ENCODE measurements at places on chromosomes 4 and X.

- no peak for DNase-seq
Observed at GRCh38 chr4:2761035-2761923, 5.1 kb upstream of the TNIP2 start.

DNA sequence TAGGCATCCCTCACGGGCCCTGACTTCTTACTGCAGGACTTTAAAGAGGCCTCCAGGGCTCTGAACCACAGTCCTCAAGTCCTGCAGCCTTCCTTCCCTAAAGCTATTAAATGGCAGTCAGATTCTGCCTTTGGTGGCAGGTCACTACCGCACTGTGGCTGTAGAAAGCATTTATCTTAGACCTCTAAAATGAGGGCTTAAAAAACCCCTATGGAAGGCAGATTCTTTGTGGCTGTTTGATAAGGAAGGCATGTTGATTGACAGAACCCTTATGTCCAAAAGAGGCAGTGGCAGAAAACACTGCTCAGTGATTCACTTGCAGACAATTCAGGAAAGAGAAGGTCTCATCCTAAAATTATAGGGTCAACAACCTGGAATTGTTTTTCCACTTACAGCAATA, 79.2 kb downstream of the FBXL5 start:
- no peak for DNase-seq

GRCh38 chrX:13074297-13075262, 30.2 kb upstream of the FAM9C start:
- no peak for DNase-seq

GRCh38 chrX:46837558-46838485, 979 bp downstream of the RP2 start:
- no peak for DNase-seq

DNA sequence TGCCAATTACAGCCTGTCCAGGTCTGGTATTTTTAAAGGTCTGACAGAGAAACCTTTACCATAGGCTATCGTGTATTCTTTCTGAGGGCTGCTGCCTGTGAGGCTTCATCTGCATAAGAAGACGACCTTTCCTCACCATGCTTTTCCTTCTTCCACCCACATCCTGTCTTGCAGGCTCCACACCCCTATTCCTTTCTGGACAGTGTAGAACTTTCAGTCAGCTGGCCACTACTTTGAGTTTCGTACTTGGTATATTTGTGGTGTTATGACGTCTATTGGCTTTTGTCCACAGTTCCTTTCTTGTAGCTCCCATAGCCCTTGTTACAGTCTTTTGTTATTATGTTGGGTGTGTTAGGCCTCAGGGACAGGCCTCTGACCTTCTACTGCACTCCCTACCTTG, 311.4 kb downstream of the RAPGEF2 start:
- DNase-seq: no peak

DNA sequence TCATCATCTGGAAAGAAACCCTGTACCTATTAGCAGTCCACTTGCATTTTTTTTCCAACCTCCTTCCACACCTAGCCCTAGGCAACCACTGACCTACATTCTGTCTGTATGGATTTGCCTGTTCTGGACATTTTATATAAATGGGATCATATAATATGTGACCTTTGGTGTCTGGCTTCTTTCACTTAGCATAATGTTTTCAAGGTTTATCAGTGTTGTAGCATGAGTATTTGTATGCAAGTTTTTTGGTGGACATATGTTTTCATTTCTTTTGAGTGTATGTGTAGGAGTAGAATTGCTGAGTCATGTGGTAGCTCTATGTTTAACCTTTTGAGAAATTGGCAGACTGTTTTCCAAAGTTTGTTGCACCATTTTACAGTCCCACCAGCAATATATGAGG, 198.6 kb downstream of the CEP135 start:
- peak; percentile 61 for DNase-seq

DNA sequence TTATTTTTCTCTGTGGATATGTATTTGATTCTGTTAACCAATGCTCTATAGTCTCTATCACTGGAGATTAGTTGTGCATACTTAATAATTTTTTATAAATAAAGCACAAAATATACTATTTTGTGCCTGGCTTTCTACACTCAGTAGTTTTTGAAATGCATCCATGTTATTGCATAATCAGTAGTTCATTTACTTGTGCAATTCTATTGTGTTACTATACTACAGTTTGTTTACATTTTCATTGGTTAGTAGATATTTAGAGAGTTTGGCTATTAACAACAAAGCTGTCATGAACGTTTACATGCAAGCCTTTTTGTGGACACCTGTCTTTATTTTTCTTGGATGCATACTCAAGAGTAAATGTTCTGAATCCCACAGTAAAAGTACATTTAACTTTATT, 265.0 kb upstream of the FAT4 start:
- no peak for DNase-seq

DNA sequence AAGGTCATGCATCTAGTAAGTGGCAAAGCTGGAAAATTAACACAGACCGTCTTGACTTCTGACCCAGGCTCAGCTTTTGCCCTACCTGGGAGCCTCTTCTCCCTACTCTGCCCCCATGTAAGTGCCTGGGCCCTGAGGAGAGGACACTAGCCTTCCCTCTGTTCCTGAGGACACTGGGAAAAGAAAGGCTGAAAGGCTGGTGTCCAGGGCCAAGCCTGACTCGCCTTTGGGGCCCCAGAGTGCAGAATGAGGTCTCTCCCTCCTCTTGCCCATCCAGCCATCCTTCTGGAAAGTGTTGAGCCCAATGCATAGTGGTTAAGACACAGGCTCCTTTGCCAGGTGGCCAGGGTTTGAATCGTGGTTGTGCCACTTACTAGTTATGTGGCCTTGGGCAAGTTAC, 91.5 kb downstream of the PJA1 start:
- no peak for DNase-seq

DNA sequence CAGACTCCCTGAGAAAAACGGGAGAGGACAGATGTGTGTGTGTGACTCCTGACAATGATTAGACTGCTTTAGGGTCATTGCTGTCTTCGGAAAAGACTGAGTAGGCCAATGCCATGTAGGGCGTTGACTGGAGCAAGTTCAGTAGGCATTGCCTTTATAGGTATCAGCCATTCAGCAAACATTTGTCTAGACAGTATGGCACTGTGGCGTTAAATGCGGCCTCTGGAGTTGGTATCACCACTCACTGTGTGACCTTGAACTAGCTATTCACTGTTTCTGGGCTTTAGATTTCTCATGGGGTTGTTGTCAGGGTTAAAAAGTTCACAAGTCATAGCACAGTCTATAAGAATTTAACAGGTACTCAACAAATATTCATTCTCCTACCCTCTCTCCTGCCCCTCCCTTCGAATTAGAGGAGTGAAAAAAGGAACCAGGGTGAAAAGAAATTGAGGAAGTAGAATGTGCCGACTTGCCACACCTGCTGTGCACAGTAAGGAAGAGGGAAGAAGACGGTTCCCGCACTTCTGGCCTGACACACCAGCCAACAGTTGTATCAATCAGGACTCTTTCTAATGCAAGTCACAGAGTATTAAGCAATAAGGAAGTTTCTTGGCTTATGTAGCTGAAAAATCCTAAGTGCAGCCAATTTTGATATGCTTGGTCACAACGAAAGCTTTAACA, 83.2 kb upstream of the PLAC8 start:
- DNase-seq: no peak

DNA sequence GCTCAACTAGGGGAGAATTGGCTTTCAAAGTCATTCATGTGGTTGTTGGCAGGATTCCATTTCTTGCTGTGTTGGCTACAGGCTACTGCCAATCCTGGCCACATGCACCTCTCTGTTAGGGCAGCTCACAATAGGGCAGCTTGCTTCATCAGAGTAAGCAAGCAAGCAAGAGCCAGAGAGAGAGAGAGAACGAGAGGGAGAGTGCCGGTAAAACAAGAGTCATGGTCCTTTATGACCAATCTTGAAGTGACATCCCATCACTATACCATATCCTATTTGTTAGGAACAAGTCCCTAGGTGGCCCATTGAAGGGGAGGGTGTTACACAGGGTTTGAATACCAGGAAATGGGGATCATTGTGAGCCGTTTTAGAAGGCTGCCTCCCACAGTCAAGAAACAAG, 33.0 kb upstream of the TLR2 start:
- DNase-seq: no peak

- DNase-seq: no peak
Observed at GRCh38 chr4:6658597-6659075, 18.2 kb downstream of the MRFAP1 start.

DNA sequence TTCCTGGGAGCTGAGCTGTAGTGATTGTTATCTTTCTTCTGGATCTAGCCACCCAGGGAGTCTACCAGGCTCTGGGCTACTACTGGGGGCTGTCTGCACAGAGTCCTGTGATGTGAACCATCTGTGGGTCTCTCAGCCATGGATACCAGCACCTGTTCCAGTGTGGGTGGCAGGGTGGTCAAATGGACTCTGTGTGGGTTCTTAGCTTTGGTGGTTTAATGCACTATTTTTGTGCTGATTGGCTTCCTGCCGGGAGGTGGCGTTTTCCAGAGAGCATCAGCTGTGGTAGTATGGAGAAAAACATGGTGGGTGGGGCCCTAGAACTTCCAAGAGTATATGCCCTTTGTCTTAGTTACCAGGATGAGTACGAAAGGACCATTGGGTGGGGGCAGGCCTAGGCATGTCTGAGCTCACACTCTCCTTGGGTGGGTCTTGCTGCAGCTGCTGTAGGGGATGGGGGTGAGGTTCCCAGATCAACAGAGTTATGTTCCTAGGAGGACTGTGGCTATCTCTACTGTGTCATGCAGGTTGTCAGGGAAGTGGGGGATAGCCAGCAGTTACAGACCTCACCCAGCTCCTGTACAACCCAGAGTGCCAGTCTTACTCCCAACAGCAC, 264.8 kb upstream of the LDB2 start:
- no peak for DNase-seq

DNA sequence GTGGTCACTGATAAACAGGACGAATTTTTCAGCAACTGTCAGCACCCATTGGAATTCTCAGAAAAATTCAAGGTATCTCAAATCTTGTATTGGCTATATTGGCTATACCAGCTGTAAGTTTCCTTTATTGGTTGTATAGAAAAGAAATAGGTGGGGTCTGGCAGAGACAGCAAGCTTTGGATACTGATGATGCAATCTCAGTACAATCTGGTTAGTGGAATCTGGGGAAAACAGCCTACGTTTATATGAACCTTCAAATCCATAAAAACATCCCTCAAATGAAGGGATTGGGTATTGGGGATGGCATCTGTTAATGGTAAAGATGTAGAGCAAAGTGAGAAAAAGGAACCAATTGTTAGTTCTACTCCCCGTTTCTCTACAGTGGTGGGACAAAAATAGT, 76.4 kb upstream of the MBNL3 start:
- DNase-seq: no peak

GRCh38 chr4:26736621-26737020, 124.0 kb upstream of the STIM2 start:
- no peak for DNase-seq

DNA sequence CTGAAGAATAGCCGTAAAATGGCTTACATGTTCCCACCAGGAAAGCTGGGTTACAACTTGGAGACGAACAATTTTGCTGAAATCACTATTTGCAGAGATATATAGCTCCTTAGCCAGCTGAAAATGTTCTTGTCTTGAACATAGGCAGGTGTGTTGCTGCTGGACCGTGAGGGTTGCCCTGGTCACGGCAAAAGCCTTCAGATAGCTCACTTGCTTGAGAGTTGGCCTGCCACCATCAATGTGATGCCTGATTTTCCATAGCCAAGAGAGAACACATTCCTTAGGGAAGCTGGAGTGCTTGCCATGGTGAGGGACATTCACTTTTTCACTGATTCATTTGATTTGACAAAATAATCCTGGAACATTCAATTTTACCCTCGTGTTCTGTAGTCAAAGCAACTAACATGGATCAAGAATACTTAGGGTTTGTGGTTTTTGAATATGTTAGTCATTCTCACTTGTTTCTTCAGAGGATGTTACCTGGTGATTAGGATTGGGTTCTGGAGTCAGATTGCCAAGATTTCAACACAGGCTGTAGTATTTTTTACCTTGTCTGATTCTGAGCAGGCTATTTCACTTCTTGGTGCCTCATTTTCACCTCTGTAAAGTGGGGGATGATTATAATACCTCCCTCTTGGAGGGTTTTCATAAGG, 536.9 kb downstream of the RAPGEF2 start:
- DNase-seq: no peak

DNA sequence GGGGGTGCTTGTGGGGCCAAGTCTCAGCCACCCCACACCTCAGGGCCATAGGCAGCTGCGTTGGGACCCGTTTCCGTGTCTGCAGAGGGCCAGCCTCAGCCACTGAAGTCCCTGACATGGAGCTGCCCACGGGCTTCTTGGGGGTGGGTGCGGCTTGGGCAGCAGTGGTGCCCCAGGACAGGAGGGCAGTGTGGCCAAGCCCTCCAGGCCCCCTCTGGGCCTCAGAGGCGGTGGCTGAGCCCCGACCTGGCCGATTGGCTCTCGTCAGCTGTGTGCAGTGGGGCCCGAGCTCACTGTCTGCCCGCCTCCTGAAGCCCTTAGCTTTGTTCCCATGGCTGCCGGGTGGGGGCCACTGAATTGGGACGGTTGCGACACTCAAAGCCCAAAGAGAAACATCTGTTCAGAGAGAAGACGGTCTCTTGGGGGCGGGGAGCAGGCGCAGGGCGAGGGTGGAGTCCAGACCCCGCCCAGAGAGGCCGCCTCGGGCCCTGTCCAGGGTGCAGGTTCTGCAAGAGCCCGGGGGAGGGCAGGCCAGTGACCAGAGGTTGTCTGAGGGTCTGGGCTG, 9.1 kb downstream of the FGFR3 start:
- DNase-seq: no peak

Data from BE2C (cell line).